ENCODE measurements at places on chromosomes 2 and 18. TPM values are rescaled to one million over a fixed set of nuclear protein-coding genes. Genes with fewer than 3 reads are reported as not detected.

CYP27A1 gene
- 30.4 TPM for total RNA-seq

NT5C1B gene
- total RNA-seq, result not detected

GULP1 gene
- 64.2 TPM for total RNA-seq

UPP2 gene
- total RNA-seq, result not detected

POTEJ gene
- total RNA-seq, result not detected

FSHR gene
- not detected for total RNA-seq

ARHGAP25 gene
- 1.4 TPM for total RNA-seq

PROC gene
- total RNA-seq, result 0.13 TPM

STPG4 gene
- total RNA-seq, result not detected

RAX gene
- not detected for total RNA-seq

PRSS56 gene
- total RNA-seq, result not detected

TOGARAM2 gene
- not detected for total RNA-seq

SLC5A7 gene
- not detected for total RNA-seq

OSR1 gene
- 18.8 TPM for total RNA-seq

TLX2 gene
- not detected for total RNA-seq

Data from epithelial cell of alveolus of lung (primary cell).